Activated naive CD4-positive, alpha-beta T cell (primary cell): ENCODE measurements at places on chromosomes 5 and 9.

DNA sequence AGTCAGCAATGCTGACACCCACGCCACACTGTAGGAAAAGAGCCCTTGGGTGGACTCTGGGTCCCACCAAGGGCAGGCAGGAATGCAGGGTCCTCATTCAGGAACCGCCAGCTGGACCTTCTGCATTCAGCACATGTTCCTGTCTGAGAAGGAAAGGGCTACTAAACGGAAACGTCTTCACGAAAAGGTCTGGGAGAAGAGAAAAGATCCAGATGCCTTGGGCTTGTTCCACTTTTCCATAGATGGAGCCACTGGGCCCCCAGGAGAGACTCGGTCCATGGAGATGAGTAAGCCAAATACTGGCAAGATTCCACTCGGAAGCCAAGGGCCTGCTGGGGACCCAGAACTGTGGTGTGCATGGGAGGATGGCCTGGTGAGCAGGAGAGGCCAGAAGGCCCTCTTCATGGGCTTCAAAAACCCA, 38.4 kb downstream of the LHFPL2 start:
- no peak for DNase-seq

- DNase-seq, result no peak
These were observed 294.3 kb downstream of the TLE1 start for GRCh38 chr9:81394881-81395675.

DNA sequence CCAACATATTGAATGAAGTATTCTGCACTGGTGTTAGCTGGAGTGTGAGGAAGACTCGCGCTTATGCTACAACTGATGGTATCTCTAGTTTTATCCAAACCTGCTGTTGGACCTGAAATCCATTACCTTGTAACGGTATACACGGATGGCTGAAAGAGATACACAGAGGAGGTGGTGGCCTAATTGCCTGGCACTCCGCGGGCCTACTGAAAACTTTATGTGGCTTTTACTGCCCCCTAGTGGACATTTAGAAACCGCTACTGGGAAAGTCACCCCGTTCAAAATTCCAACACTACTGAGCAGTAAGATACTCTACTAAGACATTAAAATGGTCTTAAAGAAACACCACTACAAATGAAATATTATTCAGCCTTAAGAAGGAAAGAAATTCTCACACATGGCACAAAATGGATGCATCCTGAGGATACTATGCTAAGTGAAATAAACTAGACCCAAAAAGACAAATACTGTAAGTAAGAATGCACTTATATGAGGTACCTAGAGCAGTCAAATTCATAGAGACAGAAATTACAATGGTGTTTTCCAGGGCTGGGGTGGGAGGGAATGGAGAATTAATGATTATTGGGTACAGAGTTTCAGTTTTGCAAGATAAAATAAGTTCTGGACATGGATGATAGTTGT, 100.4 kb downstream of the TTLL11 start:
- no peak for DNase-seq

GRCh38 chr5:131720714-131721113, 76.1 kb downstream of the FNIP1 start:
- DNase-seq, result no peak

DNA sequence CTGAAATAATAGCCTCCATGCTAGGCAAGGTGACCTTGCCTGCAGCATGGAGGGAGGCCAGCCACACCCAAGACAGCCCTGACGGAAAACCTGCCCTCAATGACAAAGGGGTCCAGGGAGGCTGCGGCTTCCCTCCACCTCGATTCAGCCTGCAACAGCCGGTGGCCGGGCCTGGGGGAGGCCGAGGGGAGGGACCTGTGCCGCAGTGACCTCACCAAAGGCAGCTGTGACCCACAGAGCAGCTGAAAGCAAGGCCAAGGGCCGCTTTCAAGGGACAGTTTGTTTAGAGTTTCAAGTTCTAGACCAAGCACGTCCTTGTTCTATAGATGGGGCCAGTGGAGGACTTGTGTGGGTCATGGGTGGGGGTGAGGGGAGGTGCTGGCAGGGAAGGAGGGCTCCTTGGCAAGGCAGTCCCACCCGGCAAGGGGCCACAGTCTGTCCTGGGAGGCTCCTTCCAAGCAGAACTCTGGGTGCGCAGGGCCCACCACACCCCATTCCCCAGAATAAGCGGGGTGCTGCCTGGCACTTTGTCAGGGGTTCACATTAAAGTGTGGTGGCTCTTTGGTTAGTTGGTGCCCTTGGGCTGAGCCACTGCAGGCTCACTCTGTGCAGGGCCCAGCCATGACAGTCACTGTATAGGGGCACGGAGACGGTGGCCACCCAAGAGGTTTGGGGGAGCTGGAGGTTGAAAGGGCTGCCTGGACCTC, 226.5 kb downstream of the FANCC start:
- no peak for DNase-seq

GRCh38 chr9:76403352-76403751, 9.1 kb upstream of the RFK start:
- no peak for DNase-seq

- no peak for DNase-seq
These were observed 320.6 kb upstream of the BRINP1 start for GRCh38 chr9:119689879-119690278.

- no peak for DNase-seq
These were observed 8.8 kb downstream of the CSNK1G3 start for GRCh38 chr5:123520677-123521247.

DNA sequence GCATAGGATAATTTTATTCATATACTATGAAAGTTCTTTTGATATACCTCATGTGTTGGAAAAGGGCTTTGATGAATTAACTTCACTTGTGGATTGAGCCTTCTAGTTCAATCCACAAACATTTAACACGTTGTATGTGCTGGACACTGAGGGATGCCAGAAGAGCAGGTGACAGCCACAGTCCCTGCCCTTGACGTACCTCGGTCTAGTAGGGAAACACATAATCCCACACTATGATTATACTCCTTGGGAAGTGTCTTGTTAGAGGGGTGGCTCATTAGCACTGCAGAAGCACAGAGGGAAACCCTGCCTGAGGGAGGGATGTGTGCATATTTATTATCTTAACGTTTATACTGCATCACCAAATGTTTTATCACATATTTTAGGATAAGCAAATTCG, 61.2 kb downstream of the PIK3R1 start:
- DNase-seq, result no peak

DNA sequence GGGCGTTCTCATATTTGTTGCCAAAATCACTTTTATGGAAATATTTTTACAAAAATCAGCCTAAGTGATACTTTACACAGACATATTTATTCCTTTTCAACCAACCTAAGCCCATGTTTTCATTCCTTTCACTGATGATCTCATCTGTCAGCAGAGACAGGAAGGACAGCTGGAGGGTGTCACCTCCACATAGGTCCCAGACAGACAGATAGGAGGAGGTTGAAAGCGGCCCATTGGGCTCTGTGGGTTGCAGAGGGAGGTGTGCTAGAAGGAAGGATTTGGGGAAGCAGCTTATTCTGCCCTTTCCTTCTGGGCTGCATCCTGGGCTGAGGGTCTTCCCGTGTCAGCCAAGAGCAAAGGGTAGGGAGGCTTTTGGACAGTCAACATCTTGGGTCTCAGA, 26.0 kb upstream of the SEMA4D start:
- peak; percentile 19 for DNase-seq

GRCh38 chr5:169670769-169671525, 33.9 kb downstream of the DOCK2 start:
- no peak for DNase-seq

DNA sequence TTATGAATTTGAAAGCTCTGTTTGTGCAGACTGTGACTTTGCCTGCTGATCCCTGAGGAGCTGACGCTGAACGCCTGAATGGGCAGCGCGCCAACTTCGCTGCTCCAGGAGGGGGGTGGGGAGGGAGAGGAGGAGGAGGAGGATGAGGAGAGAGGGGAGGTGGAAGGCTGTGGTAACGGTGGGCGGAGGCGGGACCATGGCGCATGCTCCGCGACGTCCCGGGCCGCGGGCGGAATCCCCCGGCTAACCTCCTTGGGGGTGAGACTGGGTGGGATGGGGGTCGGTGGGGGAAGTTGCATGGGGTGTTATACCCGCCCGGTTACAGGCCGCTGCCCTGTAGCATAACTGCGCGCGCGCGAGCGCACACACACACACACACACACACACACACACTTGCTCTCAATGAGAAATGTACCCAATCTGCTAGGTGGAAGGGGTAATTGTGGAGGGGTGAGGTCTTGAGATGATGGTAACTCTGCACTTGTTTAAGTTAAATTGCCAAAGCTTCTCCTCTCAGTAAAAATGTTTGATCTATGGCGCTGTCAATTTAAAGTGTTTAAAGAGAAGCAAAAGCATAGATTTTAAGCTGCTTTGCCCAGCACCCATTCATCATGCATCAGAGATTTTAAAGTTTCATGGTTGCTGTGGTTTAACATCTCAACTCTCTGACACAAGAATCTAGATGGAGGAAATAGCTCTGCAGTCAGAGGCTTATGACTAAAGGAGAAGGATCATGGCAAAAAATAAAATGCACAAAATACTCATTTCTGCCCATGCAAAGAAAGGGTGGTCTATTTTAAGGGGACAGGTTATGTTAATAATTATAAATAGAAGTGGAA, 76.6 kb upstream of the TBCA start:
- DNase-seq, result no peak

DNA sequence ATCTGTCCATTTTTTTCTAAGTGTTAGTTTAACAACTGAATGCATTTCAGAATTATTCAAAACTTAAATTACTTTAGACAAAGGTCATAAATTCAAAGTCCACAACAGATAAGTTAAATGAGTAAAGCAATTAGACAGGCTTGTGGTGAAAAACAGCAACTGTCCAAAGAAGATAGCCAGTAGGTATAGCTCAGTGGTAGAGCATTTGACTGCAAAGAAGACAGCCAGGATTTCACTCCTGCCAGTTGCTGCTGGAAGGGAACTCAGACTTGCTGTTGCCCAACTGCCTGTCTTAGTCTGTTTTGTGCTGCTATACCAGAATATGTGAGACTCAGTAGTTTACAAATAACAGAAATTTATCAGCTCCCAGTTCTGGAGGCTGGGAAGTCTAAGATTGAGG, 10.0 kb downstream of the FANCC start:
- DNase-seq, result no peak

GRCh38 chr9:113425072-113425471, 14.5 kb downstream of the C9orf43 start:
- DNase-seq, result no peak

DNA sequence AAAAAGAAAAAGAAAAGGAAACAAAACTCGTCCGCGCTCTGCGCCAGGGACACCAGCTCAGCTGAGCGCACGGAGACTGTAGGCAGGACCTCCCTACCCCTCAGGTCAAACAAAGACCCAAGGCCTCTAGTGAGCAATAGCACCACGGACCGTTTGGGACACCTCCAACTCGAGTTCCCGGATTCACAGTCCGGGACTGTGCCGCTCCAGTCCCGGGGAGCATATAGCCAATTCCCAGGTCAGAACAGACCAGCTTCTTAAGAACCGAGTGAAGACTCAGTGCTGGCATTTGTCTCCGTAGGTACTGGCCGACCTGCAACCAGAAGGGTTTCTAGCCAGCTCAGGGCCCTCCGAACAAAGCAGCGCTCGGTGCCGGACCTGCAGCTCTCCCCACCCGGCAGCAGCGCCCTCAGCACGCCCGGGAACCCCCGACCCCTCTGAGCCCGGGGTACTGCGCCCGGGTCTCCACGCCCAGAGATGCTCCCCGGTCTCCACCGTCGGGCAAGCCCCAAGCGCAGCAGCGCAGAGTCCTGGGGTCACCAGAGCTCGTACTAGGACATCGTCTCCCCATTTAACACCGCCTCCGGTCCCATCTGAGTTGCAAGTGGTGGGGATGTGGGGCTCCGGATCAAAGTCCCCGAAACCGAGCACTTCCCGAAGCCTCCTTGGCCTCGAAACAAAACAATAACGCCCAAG, 591 bp downstream of the ABCA1 start:
- DNase-seq, result peak; percentile 11

DNA sequence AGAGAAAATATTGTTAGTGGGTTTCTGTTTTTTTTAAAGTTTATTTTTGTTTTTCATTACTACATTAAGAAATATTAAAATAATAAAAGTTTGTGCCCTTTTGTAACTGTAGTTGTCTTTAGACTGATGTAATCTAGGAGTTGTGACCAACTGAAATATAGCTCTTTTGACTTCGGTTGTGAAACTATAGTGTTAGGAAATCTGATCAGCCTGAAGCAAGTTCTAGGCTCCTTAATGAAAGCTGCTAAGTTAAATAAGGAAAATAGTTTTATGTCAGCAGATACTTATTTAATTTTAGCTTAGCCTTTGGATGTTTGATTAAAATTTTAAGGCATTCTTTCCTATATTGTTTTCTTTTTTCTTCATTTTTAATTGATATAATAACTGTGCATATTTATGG, 14.2 kb downstream of the AP3S1 start:
- DNase-seq, result no peak

DNA sequence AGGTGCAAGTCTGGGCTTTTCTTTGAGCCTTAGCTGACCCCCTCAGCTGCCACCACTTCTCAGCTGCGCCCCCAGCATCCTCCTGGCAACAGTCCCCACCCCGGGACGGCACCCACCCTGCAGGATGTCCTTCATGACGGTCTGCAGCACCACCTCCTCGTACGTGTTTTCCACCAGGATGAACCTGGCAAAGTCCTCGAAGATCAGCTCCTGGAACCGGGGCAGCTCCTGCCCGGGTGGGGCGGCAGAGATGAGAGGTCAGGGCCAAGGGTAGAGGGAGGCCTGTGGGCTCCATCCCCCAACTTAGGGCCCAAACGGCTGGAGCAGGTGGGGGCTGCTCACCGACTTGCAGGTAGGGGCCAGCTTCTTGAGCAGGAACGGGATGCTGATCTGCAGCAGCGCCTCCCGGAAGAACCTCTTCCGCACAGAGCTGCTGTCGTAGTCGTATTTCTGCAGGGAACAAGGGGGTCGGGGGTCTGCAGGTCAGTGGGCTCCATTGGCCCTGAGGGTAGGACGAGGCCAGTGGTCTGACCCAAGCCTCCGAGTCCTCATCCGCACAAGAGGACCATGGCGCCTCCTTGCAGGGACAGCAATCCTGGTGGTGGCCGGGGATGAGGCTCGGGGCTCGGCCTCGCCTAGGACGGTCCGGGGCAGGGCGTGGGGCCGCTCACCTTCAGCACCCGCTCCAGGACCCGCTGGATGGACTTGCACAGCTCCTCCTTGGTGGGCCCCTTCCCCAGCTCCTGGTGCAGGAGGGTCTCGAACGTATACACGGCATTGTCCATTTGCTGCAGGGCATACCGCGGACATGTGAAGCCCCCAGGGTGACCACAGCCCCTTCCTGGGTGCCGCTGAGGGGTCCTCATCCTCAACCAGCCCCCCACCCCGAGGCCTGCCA, 56.7 kb downstream of the LRSAM1 start:
- DNase-seq, result no peak

DNA sequence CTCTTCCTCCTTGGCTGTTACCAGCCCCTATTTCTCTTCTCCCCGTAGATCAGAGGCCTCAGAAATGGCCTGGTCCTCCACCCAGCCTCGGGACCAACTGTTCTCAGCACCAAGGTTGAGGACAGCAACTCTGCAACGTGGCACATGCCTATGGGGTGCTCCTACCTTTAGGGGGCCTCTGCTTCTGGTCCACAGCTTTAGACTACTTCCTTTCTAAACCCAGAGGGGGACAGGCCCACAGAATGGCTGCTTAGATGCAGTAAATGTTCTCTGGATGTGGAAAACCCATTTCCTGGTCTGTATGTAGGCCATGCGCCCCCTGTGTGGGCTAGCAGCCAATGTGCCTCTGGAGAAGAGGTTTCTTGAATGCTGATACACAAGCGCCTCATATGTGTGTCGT, 68.4 kb downstream of the NRG2 start:
- DNase-seq, result no peak

- no peak for DNase-seq
These were observed 24.2 kb downstream of the TNIP1 start for GRCh38 chr5:151056379-151057325.
